ENCODE measurements at places on chromosomes 2 and 18.

- no peak for DNase-seq
These were observed 37.9 kb upstream of the NARS1 start for GRCh38 chr18:57659460-57660102.

DNA sequence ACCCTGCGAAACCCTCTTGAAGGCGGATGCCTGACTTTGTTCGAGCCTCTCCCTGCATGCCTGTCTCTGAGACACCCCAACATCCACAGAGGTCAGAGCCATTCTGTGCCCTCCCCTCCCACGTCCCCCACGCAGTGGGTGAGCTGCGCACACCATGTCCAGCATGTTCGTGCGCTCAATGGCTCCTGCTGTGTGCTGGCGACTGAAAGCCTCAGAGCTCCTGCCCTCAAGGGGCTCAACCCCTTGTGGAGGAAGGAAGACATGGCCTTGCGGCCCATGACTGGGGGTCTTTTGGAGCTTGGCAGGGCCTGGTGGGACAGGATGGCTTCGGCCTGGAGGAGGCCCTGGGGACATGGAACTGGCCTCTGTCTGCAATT lies 45.7 kb downstream of the ANKMY1 start:
- DNase-seq: no peak

DNA sequence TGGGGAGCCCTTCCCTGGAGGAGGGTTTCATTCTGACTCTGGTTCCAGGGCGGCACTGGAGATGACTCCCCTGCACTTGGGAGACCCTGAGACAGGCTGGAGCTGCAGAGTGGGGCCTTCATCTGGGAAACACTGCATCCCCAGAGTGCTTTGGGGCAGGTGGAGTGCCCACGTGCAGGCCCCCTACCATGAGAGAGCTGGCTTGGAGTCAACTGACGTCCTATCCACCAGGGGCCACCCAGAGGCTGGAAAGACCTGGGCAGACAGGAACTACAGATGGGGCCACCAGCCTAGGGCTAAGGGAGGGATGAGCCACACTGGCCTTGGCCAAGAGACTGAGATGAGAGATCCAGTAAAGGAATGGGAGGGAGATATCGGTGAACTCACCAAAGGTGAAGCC lies 153.8 kb downstream of the ASB1 start:
- DNase-seq: no peak

DNA sequence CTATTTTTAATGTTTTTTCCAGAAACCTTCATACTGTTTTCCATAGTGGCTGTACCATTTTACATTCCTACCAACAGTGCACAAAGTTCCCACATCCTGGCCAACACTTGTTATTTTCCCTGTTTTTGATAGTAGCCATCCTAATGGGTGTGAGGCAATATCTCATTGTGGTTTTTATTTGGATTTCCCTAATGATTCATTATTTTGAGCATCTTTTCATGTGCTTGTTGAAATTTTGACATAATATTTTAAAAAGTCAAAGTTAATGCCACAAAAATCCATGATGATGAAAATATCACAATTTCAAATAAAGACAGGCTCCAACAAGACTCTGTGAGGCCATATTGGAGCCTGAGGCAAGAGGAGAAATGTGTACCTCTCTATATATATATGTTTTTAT lies 50.2 kb downstream of the VWA3B start:
- no peak for DNase-seq
